Hematopoietic multipotent progenitor cell treated with erythropoietin and hydrocortisone succinate and interleukin-3 and kit ligand, for 15 days (in vitro differentiated cells): ENCODE measurements at places on chromosomes 16 and 17.
A peak's percentile ranks its signal among the peaks of the same experiment; 100 is the strongest.

DNA sequence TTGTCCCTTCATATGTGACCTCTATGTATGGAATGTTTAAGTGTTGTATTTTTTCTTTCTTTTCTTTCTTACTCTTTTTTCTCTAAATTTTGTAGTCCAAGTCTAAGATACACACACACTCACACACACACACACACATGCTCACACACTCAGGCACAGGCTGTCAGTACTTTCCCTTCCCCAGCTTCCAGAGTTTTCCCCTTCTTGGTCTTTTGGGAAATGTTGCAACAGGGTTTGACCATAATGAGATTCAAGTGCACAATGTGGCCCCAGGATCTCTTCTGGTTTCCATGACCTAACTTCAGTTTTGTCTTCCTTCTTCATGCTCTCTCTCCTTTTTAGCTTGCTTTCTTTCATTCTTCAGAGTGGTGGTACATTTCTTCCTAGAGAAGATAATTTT lies 289.8 kb upstream of the FOXF1 start:
- DNase-seq, result no peak

DNA sequence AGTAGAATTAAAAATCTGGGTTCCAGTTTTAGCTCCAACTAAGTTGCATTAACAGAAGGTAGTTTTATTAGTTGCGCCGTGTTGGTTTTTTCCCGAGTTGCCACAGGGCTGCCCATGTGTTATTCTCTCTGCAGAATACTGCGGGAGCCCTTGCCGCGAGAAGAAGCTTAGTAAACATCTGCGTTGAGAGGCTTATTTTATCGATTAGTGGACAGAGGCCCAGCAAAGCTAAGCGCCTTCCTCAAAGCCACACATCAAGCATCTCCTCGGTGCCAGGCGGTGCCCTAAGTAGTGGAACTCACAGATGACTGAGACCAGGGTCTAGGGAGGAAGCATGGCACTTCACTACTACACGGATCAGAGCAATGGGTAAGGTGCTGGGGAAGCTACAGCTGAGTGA lies 212.3 kb upstream of the IRX5 start:
- no peak for DNase-seq

DNA sequence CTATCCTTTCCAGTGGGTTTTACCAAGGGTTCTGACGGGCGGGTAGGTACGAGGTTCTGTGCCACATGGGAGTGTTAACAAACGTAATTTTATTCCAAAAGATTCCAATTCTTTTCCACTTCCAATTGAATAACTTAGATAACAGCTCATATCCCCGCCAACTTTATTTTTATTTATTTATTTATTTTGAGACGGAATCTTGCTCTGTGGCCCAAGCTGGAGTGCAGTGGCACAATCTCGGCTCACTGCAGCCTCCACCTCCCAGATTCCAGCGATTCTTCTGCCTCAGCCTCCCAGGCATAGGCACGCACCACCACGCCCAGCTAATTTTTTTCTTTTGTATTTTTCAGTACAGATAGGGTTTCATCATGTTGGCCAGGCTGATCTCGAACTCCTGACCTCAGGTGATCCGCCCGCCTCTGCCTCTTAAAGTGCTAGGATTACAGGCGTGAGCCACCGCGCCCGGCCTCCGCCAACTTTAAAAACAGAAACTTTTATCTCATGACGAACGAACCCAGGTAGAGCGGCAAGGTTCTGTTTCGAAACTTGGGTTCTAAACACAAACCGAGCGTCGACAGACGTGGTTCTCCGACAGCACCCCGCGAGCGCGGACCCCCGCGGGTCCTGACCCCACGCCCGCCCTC lies 613 bp downstream of the ECI1 start:
- DNase-seq, result peak; percentile 39

DNA sequence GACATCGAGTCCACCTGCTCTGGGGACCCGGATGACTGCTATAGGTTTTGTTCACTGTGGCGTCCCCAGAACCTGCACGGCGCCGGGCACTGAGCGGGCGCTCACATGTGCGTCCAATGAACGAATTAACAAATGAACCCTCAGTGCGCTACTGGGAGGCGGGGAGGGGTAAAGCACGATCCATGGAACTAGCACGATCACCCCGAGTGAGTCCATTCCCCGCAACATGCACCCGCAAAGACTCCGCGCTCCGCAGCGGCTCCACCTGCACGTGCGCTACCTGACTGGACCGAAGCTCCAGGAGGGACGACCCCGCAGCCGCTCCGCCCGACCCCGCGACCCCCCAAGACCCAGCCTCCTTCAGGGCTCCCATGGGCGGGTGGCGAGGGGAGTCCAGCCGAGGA lies 491 bp downstream of the TRAP1 start:
- DNase-seq, result peak; percentile 23

- no peak for DNase-seq
Observed at GRCh38 chr17:76781056-76781982, 43.4 kb downstream of the MFSD11 start.

- DNase-seq, result no peak
Observed at GRCh38 chr17:49922095-49922494, 46.9 kb upstream of the DLX4 start.

GRCh38 chr16:58628845-58629732 lies 537 bp downstream of the CNOT1 start:
- peak; percentile 57 for DNase-seq

GRCh38 chr17:7483255-7484066 lies 705 bp upstream of the POLR2A start:
- peak; percentile 93 for DNase-seq

GRCh38 chr17:70564006-70564620 lies 394.8 kb downstream of the KCNJ2 start:
- no peak for DNase-seq

DNA sequence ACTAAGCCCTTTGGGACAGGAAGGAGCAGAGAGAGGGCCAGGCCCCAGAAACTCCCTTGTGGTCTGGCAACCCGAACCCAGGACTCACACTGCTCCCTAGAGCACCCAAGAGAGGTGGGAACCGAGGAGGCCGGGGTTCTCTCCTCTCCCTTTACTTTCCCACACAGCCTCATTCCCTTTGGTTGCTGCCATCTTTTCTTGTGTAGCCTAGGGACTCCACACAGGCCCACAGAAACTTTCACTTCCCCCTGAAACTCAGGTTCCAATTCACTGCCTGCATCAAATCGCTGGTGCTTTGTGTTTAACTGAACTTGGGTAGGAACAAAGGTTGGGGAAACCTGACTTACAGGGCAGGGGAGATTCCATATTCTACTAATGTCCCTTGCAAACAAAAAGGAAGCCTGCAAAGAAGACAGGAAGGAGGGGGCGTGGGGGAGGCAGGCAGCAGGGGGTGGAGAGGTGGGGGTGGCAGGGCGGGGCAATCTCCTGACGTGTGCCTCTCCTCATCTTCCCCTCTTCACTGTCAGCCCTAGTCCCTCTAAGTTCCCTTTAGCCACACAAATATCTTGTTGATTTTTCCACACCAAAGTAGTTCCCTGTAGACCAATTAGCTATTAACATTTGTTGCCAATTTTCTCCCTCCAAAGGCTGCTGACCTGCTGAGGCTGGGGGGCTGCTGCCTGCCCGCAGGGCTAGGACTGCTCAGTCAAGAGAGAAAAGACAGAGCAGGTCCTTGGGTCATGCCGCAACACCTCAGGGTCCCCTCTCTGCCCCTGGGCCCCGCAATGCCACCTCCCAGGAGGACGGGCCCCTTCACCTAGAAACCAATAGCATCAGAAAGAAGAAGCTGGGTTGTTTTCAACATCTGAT lies 8.0 kb downstream of the ST3GAL2 start:
- DNase-seq, result peak; percentile 50

- no peak for DNase-seq
Observed at GRCh38 chr17:77345260-77345910, 204.6 kb downstream of the SEC14L1 start.

DNA sequence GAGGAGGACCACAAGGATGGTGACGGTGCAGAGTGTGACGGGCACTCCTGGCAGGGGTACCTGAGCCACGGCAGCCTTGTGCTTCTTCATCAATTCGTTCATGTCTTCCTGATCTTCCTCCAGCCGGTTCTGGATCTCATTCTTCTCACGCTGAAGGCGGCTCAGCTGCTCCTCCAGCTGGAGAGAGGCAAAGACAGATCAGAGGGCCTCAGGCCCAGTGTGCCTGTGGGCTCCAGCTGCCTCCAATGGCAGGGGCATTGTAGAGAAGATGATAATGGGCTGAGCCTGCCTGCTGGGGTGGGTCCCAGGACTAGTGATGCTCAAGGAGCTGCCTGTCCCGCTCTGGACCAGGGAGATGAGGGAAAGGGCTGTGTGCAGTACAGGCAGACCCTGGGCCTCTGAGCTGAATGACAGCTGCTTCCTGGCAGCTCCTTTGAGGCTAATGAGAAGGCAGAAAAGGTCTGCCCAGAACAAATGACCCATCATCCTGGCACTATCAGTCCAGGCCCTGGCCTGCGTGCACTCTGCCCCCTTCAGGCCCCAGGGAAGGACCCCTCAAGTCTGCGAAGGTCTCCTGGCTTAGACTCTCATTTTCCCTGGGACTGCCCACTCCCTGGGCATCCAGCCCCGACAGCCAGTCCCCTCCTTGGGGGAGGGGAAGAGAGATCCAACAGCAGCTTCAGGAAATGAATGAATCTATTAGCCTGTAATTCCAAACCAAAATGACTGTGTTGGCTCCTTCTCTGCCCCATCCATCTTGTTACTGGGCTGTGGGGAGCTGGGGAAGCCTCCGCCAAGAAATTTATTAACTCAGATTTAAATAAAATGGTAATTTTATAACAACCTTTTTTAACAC lies 48.0 kb downstream of the PIPOX start:
- no peak for DNase-seq

DNA sequence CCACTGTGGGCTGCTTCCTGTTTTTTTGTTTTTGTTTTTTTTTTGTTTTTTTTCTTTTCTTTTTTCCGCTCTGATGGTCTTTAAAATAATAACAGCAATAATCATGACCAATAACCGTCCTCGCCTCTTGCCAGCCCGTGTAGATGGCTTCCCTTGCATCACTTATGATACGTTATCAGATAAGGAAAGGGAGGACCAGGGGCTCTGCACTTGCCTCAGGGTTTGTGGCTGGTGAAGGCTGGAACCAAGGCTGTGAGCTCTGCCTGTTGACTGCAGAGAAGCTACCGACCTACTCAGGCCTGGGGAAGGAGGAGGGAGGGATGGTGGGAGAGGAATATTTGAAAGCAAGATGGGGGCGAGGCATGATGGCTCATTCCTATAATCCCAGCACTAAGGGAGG lies 114.0 kb upstream of the SDK2 start:
- no peak for DNase-seq

DNA sequence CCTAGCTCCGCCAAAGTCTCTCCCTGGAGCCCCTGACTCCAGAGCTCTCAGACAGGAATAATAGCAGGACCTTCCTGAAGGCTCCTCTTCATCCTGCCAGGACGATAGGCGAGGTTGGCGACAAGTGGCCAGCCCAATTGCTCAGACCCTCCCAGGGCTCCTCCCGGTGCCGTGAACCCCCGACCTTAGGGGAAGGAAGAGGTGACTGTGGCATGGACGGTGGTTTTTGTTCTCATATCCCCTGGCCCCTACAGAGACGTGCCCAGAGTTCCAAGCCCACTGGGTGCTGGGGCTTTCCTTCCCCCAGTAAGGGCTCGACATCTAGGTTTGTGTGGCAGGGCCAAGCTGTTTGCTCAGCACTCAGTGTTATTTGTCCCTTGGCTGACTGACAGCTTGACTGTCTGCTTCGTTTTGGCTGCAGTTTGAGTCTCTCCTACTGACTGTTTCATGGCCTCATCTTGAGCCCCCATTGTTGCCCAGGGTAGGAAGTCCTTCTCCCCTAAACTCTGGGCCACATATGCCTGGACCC lies 4.6 kb upstream of the ADCY7 start:
- peak; percentile 33 for DNase-seq

DNA sequence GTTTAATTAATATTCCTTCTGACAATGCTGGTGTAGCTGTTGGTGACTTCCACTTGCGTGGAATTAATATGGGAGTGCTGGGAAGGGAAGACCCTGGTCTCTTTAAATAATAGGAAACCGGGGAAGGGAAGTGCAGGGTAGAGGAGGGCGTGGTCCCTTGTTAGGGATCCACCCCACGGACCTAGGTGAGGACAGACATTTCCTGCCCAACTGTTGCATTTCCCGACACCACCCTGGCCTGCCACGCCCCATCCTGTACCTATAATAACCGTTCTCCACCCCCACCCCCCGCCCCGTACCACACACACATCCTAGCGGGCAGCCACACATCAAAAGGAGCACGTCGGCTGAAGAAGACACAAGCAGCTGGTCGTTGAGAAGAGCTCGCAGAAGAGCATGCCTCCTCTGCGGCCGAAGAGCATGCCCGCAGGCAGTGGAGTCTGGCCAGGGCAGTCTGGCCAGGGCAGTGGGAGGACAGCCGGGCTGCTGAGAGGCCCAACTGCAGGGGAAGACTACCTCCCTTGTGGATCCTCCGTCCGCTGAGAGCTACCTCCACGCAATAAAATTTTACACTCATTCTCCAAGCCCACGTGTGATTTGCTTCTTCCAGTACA lies 36.8 kb upstream of the MMD start:
- DNase-seq, result no peak

- DNase-seq, result no peak
Observed at GRCh38 chr17:57343717-57344116, 87.4 kb downstream of the MSI2 start.

- DNase-seq, result no peak
Observed at GRCh38 chr17:5772720-5773119, 188.4 kb upstream of the NLRP1 start.

- no peak for DNase-seq
Observed at GRCh38 chr17:9487406-9487805, 88.2 kb downstream of the STX8 start.

GRCh38 chr16:54052271-54052670 lies 234.3 kb downstream of the IRX3 start:
- no peak for DNase-seq

- DNase-seq, result no peak
Observed at GRCh38 chr16:26672206-26672605, 394.5 kb upstream of the C16orf82 start.

DNA sequence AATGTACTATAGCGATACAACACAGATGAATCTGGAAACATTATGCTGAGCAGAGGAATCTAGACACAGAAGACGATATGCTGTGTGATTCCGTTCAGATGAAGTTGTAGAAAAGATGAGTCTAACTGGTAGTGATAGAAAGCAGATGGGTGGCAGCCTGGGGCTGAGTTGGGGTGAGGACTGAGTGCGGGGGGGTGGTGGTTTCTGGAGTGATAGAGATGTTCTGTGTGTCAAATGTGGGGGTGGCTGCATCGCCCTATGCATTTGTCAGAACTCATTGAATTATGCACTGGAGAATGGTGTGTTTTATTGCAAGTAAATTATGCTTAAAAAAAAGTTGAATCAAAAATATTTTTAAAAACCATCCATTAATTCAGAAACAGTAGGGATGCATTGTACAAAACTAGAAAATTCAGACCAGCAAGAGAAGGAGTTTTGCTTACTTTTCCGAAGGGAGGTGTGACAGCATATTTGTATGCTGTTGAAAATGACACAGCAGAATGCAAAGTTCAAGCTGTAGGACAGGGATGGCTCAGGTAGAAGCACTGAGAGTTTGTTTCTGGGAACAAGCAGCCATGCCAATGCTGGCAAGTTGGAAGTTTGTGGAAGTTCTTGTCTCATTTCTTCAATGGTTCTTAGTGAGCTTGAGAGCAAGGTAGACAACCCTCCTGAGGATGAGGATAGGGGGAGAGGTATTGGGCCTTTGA lies 13.0 kb upstream of the DRG2 start:
- no peak for DNase-seq

- DNase-seq, result no peak
Observed at GRCh38 chr16:79912592-79913310, 312.2 kb upstream of the MAF start.

GRCh38 chr16:85081765-85082164 lies 30.5 kb downstream of the CIBAR2 start:
- no peak for DNase-seq

- no peak for DNase-seq
Observed at GRCh38 chr17:41970901-41971331, 4.3 kb downstream of the CNP start.

- DNase-seq, result no peak
Observed at GRCh38 chr16:4320571-4321137, 4.8 kb downstream of the GLIS2 start.
